ENCODE measurements at places on chromosomes 16 and 17. TPM values are rescaled to one million over a fixed set of nuclear protein-coding genes. Genes with fewer than 3 reads are reported as not detected.

DNA sequence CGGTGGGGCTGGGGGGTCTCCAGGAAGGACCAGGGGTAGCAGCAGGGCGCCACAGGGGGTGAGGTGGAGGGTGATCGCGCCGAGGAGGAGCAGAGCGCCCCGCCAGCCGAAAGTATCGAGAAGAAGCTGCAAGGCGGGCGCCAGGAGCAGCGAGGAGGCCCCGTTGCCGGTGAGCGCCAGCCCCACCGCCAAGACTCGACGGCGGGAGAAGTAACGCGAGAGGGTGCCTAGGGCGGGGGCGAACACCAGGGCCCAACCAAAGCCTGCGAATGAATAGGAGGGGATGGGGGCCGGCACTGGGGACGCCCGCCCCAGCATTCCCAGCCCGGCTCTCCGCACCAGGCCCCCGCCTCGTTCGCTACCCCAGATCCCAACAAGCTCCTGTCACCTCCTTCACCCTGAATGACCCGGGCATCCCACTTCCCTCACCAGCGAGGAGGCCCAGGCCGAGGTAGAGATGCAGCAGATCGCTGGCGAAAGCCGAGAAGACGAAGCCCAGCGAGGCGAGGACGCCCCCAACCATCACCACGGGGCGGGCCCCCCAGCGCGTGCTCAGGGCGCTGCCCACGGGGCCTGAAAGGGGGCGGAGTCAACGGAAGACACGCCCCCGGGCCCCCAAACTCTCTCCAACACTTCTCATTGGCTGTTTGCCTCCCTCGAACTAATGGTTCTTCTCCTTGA is 1.3 kb downstream of the SLC16A11 start:
- no peak for DNase-seq

- DNase-seq = peak; percentile 39
Measured at GRCh38 chr16:23279721-23280153, 22.4 kb upstream of the SCNN1B start.

GRCh38 chr16:50103764-50104163 is 38.0 kb downstream of the HEATR3 start:
- DNase-seq = no peak

GRCh38 chr17:44931376-44931775 is 16.1 kb upstream of the GFAP start:
- no peak for DNase-seq

- DNase-seq = peak; percentile 91
Measured at GRCh38 chr16:709566-710499, 4.2 kb upstream of the FBXL16 start.

- DNase-seq = no peak
Measured at GRCh38 chr17:20114466-20114865, 105.3 kb downstream of the SPECC1 start.

DNA sequence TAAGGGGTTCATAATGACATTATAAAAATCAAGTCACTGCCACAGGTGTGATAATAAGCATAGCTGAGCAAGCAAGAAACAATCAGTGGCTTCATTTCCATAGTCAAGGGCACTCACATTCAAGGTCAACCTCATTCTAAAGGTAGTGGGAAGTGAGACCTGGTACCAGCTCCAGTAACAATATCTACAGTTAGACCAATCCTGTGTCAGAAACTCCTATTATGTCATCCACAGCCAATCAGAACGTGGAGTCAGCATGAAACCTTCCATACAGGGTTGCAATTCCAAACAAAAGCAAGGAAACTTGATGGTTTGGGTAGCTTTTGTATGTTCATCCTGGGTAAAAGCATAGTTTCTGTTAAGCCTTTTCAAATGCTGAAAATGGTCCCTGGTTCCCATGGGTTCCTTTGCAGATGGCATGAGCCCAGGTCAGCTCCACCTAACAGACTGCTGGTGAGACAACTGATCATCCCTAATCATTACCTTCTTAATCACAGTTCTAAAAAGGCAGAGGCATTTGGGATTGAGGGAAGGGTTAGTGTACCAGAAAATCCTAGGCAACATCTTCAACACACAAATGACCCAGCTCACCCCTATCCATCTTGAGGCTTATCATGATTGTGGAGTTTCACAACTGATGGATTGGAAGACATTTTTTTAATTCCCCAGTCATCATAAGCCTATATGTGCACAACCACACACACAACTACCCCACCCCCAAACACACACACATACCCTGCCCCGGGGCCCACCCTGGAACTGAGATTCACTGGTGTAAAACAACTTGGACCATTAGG is 30.4 kb downstream of the TEX2 start:
- no peak for DNase-seq

DNA sequence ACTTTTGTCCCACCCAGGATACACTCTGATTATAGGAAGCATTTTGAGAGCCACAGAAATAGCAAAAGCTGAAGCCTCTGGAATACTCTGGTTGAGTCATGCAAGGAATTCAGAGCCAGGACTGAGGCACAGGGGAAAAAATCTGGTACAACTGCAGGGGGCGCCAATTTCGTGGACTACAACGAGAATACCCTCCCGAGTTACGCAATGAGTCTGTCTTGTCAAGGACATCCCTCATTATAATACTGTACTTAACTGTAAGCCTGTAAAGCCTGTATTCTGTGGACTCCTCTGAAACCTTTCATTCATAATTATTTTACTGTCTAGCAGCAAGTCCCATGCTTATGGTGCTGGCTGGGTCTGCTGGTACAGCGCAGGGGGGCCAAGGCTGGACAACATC is 7.8 kb downstream of the HOXB1 start:
- DNase-seq = no peak

GRCh38 chr16:24357511-24357910 is 101.4 kb downstream of the CACNG3 start:
- DNase-seq = no peak

DNA sequence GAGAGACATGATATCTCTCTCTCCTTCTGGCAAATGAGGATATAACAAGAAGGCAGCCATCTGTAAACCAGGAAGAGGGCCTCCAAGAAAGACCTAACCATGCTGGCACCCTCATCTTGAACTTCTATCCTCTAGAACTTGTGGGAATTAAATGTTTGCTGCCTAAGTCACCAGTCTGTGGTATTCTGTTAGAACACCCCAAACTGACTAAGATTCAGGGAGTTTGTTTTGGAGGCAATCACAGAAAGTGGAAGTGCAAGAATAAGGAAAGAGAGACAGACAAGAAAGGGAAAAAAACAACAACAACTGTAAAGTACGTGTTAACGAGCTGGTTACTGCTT is 114.5 kb upstream of the GOT2 start:
- no peak for DNase-seq

GRCh38 chr16:49341706-49342105 is 31.9 kb upstream of the C16orf78 start:
- no peak for DNase-seq

GRCh38 chr16:86095131-86095752 is 196.3 kb downstream of the IRF8 start:
- DNase-seq = no peak

GRCh38 chr16:583470-583814 is 6.4 kb upstream of the RAB40C start:
- no peak for DNase-seq

Gene FKBP10
- total RNA-seq = 125 TPM

Gene TNFSF13
- 4.9 TPM for total RNA-seq

Gene CLEC3A
- total RNA-seq = not detected

Gene CREBBP
- total RNA-seq = 41.5 TPM

Gene CRHR1
- 1.9 TPM for total RNA-seq
